ENCODE measurements at places on chromosomes 3 and 15. TPM values are rescaled to one million over a fixed set of nuclear protein-coding genes. Genes with fewer than 3 reads are reported as not detected.

DISP2 gene
- 1.5 TPM for total RNA-seq

AADACL2 gene
- 11.7 TPM for total RNA-seq

NPAP1 gene
- 0.12 TPM for total RNA-seq

FBXL2 gene
- 21.6 TPM for total RNA-seq

CCR1 gene
- total RNA-seq, result 0.98 TPM

CMTM8 gene
- total RNA-seq, result 14.4 TPM

GLDN gene
- total RNA-seq, result 0.52 TPM

CADM2 gene
- 11.4 TPM for total RNA-seq

TMEM108 gene
- total RNA-seq, result 4.8 TPM

IQCF5 gene
- not detected for total RNA-seq

NR1I2 gene
- total RNA-seq, result 1.4 TPM

DUOXA2 gene
- 0.17 TPM for total RNA-seq

GOLGA6L10 gene
- total RNA-seq, result 6.3 TPM

CFAP44 gene
- 11.6 TPM for total RNA-seq

SLC12A8 gene
- total RNA-seq, result 6.8 TPM

CCR2 gene
- not detected for total RNA-seq

ATP13A4 gene
- total RNA-seq, result 10.2 TPM

GPR27 gene
- 7.4 TPM for total RNA-seq

NUP210 gene
- total RNA-seq, result 21.6 TPM

BAHD1 gene
- 21.6 TPM for total RNA-seq

Measured in type B pancreatic cell (in vitro differentiated cells).